T-helper 9 cell (primary cell): ENCODE measurements at places on chromosomes 12 and 14.
A peak's percentile ranks its signal among the peaks of the same experiment; 100 is the strongest.

DNA sequence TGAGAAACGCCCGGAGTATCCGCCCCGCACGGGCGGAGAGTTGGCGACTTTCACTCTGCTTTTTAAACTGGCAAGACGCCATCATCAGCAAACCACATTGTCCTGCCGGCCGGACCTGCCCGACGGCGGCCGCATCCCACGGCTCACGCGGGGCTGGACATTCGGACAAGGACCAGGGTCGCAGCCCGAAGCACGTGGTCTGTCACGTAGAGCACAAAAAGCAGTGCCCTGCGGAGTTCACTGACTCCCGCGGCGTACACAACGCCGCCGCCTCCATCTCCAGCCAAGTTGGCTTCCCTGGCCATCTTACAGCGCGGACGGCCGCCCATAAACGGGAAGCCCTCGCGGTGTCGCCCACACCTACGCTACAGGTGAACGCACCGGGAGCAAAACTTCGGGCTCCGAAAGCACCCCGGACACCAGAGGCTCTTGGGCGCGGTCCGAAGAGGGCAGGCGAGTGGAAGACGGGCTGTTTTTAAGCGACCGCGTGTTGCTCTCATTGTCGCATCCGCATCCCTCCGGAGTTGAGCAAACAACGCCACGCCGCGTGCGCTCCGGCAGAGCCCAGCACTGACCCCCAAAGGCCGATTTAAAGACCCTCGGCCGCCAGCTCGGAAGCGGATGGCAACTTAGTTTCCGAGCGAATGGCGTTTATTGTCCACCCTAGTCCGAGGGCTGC, 966 bp downstream of the SINHCAF start:
- peak; percentile 27 for DNase-seq

DNA sequence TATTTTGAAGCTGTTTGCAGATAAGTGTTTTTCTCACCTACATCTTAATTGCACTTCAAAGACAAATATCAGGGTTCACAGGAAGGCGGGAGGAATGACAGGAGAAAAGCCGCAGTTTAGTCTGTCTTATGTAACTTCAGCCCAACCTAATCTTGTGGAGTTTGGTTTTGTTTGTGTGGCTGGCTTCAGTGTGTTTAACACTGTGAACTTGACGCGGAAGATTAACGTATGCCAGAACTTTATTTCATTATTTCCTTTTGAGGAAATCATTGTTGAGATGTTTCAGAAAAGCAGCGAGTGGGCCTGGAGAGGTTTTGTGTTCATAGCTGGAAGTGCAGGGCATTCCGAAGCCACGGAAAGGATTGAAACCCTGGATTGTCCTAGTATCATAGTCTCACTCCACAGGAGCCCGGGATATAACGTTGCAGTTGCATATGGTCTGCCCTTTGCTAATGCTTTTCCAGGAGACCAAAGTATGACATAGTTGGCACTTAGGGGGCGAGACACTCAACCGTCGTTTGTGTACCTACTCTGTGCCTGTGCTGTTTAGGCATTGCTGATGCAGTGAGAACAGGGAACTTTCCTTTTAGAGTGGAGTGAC, 2.0 kb downstream of the PELI2 start:
- DNase-seq, result no peak

GRCh38 chr12:57469296-57470164, 9.9 kb downstream of the GLI1 start:
- DNase-seq, result no peak

- no peak for DNase-seq
Measured at GRCh38 chr12:88393017-88393767, 187.1 kb downstream of the KITLG start.

- DNase-seq, result no peak
Measured at GRCh38 chr12:1639538-1639937, 10.5 kb downstream of the WNT5B start.

DNA sequence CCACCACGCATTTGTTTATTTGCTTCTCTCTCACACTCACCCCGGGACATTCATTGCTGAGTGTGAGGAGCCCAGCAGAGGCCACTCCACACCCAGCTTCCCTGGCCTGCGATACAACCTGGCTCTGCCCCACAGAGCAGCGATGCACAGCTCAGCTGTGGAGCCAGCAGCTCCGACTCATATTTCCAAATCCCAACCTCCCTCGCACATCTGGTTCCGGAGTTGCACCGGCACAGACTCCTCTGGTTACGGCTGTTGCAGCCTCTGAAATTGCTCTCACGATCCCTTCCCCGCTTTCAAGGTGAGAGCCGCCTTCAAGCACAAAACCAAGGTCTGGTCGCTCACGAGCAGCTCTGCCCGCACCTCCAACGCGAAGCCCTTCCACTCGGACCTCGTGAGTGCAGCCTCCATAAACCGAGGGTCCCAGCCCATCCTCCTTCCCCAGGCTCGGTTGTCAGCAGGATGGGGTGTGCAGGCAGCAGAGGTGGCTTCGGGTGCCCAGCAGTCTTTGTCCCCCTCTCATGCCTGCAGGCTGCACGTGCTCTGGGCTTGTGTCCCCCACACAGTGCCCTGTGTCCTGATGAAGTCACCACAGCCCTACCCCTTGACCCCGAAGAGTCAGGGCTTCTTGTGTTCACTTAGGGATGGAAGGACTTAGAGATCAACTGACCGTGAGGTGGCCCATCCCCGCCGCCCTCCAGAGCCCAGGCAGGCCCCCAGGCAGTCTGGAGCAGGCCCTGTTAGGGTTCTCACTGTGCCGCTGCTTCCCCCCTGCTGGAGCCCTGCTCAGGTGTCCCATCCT, 184.3 kb downstream of the ADGRD1 start:
- DNase-seq, result no peak

DNA sequence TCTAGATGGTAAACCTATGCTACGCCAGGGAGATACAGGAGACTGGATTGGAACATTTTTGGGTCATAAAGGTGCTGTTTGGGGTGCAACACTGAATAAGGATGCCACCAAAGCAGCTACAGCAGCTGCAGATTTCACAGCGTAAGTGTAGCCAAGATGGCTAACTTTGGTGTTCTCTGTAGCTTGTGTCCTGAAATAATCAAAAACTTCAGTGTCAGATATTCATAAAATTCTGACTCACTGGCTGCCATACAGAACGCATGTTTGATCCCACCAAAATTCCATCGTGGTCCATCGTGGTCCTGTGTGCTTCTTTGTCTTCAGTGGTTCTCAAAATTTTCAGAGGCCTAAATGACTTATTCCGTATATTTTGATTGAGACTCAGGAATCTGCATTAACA, 1.3 kb downstream of the STRAP start:
- no peak for DNase-seq

DNA sequence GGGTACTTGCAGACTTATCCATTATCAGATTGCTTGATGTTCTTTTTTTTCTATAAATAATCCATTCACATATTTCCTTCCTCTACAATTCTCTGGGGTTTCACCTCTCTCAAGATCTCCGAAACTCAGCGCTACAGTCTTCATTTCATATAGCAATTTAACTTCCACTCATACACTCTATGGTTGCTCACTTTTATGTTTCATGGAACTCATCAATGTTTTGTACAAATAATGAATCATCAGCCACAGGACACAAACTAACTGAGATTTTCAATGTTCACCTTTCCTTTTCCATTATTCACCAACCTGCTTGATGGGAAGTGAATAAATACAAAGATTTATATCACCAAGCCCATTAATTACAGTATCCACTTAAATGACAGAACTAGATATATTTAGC, 534.7 kb downstream of the LRFN5 start:
- DNase-seq, result no peak

DNA sequence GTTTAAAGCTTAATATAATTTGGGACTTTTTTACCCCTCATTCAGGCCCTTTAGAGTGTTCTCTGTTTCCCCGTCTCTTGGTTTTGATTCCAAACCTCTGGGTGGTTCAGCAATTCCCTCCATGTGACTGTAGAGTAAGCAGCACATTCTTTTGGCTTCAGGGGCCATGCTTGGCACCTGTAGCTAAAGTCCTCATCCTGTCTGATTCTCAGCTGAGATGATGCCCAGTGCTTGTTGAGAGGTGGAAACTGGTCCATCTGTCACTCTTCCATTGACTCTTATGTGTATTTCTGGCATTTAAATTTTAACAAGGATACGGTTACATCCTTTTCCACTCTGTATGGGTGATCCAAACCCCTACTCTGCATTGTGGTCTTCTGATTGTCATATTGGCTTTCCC, 127.1 kb downstream of the DIO2 start:
- no peak for DNase-seq

DNA sequence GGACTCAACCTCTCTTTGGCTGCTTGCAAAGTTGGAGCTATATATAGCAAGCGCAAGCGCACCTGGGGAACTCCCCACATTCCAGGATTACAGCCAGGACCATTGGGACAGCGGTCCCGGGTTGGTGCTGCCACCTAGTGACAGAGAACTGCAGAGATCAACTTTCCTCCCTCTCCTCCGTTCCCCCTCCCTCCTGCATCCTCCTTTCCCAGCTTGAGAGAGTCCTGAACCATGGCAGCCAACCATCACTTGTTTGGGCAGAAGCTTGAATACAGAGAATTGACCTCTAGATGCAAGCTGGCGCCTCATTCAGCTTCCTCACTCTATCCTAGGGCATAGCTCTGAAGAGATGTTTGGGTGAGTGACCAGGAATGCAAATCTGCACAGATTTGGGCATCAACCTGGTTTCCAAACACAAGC, 17.4 kb upstream of the FLVCR2 start:
- DNase-seq, result peak; percentile 51
